ENCODE measurements at places on chromosomes 6 and 20. TPM values are rescaled to one million over a fixed set of nuclear protein-coding genes. Genes with fewer than 3 reads are reported as not detected.

Gene FAM184A
- total RNA-seq, result 1.7 TPM

Gene TBXT
- not detected for total RNA-seq

Gene MTFR2
- total RNA-seq, result 0.26 TPM

Gene FOXS1
- total RNA-seq, result not detected

Gene BPIFB2
- total RNA-seq, result not detected

Gene CTAGE9
- not detected for total RNA-seq

Measured in fibroblast of lung (primary cell).